ENCODE measurements at places on chromosomes 3 and 15.

- DNase-seq, result no peak
Observed at GRCh38 chr3:160413613-160414248, 14.3 kb downstream of the SMC4 start.

DNA sequence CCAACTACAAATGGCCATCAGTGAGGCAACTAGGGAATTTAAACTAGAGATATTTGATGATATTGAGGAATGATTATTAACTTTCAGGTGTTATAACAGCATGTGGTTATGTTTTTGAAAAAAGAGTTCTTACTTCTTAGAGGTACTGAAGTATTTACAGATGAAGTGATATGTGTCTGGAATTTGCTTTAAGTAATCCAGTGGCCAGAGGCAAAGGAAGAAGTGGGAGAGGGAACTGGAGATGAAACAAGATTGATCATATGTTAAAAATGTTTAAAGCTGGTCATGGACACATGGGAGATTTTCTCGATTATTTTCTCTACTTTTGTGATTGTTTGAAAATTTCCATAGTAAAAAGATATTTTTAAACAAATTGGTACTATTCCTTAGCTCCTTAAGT, 53.3 kb upstream of the SLCO2A1 start:
- DNase-seq, result no peak

DNA sequence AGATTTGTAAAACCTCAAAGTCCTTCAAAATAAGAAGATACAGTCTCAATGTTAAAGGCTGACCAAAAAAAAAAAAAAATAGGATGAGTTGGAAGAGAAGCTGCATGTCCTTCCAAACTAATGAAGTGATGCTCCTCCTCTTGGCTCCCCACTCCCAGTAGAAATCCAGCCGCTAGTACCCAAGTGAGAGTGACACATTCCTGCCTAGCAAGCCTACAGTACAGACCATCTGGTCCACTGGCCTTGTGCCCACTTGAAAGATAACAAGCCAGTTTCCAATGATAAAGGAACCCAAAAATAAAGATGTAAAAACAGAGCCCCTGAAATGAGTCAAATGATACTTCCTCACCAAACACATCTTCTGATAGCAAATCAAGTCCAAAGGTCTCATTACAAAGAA, 258.7 kb upstream of the NSMCE3 start:
- no peak for DNase-seq

GRCh38 chr3:159233734-159234133, 431.9 kb downstream of the MFSD1 start:
- no peak for DNase-seq

GRCh38 chr3:45480218-45480617, 91.8 kb downstream of the LARS2 start:
- DNase-seq, result no peak

DNA sequence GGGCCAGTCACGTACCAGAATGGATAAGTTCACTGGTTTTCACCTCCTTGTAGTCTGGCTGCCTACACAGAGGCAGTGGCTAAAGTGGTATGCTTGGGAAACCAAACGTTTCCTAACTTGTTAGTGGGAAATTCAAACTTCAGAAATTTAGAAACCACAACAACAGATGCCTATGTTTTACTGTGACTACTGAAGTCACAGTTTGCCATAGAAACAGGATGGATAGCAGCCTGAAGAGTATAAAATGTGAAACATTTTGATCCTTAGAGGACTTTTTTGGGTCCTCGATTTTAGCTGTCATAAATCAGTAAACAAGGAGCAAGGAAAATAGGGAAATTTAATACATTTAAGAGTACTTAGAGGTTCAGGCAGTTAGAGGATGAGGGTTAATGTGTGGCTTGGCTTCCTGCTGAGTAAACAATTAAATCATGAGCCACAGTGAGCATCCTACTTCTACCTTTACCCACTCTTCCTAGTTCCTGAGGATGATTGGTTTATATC, 48.6 kb downstream of the CMSS1 start:
- DNase-seq, result no peak

- no peak for DNase-seq
Observed at GRCh38 chr15:67833710-67834511, 5.9 kb downstream of the RNU6-1 start.

DNA sequence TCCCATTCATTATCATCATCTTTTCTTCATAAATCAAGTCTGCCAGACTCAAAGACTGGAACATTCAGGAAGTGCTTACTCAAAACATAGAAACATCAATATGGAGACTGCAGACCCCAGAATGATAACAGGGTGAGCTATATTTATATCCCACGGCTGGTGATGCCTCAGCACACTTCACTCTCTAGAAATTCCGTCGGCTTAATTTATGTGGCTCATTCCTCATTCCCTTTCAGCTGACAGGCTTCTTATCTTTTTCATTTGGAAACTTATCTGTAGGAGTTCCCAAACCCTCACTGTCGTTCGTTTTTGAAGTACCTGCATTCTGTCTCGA, 45.5 kb downstream of the RFTN1 start:
- no peak for DNase-seq

DNA sequence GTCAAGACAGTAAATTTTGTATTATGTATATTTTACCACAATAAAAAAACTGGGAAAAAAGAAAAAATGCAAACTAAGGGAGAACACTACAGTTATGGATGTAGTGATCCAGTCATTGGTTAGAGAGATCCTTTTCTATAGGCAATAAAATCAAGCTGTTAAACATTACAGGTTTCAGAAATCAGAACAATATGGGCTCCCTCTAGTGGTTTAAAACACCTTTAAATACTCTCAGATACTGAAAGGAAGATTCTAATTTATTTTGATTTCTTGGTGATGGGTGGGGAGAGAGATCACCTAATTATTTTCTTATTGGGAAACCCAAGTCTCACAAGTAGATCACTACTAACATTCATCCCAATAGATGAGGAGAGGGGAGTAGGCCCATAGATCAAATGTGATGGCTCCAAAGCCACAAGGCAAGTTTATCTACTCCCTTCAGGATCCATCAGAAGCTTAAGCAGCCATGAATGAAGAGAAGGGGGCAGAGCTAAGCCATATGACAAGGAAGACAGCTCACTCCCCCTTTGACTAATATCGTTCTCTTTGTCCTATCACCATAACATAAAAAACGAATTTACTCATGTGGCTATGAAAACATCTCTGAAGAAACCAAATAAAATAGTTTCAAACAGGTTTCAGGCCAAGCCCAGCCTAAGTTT, 118.6 kb downstream of the ANO10 start:
- DNase-seq, result no peak

DNA sequence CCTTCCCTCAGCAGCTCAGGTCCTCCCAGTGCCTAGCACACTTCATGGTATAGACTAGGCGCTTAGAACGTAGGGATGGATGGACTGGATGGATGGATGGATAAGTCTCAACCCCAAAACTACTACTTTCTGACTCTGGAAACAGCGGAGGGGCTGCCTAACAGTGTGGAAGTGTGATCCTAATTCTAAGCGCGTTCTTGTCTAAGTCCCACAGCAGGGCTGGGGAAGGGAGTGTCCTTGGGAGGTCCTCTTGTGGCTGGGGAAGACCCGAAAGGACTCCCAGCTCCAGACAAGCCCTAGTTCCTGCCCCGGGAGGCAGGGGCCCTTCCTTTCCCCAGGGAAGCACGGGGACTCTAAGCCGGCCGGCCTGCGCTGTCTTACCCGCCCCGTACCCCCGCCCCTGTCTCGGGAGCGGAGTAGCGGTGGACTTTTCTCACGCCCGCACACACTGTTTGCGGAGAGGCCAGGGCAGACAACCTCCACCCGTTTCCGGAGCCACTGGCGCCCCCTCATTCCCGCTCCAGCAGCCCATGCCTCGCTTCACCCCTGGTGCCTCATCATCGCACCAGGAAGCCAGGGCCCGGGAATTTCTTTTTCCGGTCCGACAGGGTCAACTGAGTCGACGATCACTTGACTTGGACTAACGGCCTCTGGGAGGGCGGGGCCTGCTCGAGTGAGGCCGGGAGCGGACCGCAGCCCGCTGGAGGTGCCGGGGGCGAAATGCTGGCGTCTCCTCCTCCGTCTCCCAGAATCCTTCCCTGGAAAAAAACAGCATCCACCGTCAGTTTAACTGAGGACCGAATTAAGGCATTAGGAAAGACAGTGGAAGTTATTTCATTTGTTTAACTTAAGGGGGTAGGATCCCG, 133.3 kb downstream of the TBC1D2B start:
- DNase-seq, result peak; percentile 75

- no peak for DNase-seq
Observed at GRCh38 chr15:50053055-50053856, 65.8 kb downstream of the ATP8B4 start.

DNA sequence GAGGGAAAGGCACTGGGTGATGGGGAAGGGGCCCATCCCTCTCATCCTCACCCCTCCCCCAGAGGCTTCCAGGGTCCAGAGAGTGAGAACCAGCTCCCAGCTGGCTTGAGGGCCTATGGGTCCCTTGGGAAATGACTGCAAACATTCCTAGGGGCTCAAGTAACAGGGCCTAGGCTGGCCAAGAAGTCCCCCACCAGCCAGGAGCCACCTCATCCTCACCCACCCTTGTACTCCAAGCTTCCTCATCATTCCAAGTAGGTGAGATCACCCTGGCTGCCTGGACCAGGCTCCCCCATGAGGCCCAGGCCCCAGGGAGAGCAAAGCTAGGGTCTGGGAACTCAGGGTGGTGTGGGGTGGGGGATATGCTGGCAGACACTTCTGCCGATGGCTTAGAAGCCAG, 14.8 kb downstream of the LOXL1 start:
- DNase-seq, result no peak

- no peak for DNase-seq
Observed at GRCh38 chr15:40844696-40845030, 815 bp downstream of the SPINT1 start.

- DNase-seq, result no peak
Observed at GRCh38 chr3:150515210-150515609, 31.1 kb downstream of the SERP1 start.

DNA sequence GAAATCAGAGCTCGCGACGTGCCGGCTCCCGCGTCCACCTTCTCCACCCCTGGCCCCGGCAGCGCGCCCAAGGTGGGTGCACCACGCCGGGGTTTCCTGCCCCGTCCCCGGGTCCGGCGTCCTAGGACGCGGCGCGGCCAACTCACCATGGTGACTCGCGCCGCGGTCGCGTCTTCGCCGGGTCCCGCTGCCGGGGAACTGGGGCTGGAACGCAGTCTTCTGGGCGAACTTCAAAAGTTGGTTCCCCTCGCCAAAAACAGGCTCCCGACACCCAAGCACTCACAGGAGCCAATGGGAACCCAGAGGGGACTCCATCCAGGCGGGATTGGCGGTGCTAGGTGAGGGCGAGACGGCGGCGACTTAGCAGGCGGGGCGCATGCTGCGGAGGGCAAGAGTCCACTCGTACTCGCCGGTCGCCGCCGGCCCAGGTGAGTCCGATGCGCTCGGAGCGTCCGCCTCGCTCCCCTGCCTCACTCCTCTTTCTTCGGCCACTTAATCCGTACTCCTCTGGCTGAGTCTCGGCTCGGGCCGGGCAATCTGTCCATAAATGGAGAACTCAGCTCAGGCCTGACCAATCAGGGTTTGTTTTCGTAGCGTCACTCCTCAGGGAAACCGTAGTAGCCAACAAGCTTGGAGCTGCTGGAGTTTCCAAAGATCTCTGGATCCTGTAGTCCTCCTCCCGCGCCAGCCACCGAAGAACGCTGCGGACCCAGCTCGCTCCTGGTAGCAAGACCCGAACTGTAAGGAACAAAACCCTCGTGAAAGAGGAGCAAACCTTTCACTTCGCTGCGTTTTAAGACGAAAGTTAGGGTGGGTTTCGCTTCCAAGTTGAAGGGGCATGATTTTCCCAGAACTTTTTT, at the start of gene MYO1E:
MYO1E (minus strand) TSS at position 520 of the 860 bp plus-strand sequence; CDS start at position 149, 371 bp downstream.
- peak; percentile 92 for DNase-seq

DNA sequence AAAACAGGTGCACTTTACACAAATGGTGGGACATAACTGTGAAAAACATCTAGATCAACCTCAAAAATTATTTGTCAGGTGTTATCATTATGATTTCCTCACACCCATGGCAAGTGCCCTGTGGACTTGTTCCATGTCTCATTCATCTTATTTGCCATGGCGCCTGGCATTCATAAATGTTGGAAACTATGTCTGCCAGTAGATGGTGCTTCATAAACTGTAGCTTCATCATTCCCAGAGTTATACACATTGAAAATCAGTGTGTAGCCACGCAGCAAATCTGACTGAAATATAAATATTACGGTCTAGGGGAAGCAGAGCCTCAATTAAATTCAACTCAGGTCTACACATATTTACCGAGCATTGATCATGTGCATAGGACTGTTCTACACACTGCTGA, 90.7 kb downstream of the IMPG2 start:
- no peak for DNase-seq

DNA sequence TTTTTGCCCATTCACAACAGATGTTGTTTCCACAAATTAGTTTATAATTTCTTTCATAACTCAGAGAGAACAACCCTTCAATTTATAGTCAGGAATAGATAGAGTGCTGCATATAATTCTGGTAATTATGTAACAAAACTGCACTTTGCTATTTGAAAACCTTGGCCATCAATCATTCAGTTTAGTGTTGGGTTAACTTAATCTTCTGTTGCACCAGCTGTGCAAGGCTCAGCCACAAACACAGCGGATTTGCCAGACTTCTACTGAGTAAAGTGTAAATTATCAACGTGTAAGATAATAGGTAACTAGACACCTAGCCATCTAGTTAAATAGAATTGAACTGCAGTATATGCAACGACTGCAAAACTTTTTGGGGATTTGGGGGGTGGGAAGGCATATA, 1064.3 kb upstream of the EPHA6 start:
- DNase-seq, result no peak

- DNase-seq, result no peak
Observed at GRCh38 chr15:91897585-91898372, 44.3 kb downstream of the SLCO3A1 start.

- no peak for DNase-seq
Observed at GRCh38 chr15:66387163-66388042, 691 bp downstream of the MAP2K1 start.

- DNase-seq, result no peak
Observed at GRCh38 chr15:58240191-58240932, 102.2 kb downstream of the AQP9 start.

- DNase-seq, result no peak
Observed at GRCh38 chr3:69806735-69807438, 67.6 kb downstream of the MITF start.

DNA sequence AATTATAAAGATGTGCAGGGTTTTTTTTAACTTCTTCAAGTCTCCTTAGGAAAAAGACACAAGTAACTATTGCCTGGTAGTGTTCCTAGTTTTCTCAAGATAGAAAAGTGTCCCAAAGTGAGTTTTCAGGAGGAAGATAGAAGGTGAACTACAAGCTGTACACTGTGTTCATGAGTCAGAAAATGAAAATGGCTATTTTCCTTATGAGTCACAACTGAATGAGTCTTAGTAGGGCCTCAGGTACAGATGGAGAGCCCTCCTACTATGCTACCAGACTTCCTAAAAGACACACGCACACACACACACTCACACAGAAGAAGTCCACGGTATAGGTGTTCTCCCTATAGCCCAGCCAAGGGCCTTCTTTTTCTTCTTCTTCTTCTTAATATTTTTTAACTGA, 3.1 kb downstream of the MYO1E start:
- no peak for DNase-seq

DNA sequence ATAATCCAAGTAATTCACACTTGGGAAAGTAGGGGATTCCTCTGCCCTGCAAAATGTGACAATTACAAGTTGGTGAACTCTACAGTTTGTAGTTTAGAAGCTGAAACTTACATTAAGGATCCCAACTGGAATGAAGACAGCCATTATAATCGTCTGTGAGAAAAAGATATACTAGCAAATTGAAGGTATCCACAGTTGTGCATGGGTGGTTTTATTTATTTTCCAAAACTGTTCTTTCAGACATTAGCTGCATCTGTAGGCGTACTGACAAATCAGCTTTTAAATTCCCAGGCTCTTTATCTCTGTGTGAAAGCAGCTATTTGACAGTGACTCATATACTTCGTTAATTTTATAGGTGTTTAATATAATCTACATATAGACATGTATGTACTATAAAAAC, 12.5 kb upstream of the ISL2 start:
- DNase-seq, result no peak

Data from right renal cortex interstitium (tissue), 3 donors.